ENCODE measurements at places on chromosomes 16 and 17.
A peak's percentile ranks its signal among the peaks of the same experiment; 100 is the strongest.

DNA sequence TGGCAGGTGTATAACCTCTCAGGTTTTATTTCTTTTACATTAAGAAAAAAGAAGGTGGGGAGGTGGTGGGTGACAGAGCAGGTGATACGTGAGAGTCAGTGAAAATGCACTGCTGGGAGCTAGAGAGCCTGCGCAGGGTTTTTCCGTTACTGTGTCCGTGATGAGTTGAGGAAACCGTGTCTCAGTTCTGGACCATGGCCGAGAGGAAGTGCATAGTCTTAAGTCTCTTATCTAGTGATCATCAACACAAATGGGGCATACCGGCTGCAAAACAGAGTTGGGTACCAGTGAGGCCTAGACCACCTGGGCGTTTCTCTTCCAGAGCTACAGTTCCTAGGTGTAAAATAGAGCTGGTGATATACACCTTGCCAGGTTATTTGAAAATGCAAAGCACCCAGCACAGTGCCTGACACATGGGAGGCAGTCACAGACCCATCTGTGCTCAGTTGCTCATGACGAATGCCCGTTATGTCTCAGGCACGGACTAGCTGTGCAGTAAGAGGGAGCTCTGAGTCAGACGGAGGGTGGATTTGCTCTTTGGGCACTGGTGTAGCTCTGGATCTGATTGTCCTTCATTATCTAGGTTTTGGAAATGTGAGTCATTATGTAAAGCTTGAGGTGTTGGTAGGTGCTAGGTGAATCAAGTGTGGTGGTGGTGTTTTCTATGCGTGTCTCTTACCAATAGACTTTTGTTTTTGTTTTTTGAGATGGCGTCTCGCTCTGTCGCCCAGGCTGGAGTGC, 60.9 kb downstream of the RPTOR start:
- peak; percentile 85 for DNase-seq

GRCh38 chr16:64158941-64159588, 962.8 kb downstream of the CDH11 start:
- DNase-seq, result no peak

- no peak for DNase-seq
These were observed 805 bp upstream of the ORAI3 start for GRCh38 chr16:30947859-30948666.

GRCh38 chr17:19328441-19329061, 34.0 kb downstream of the B9D1 start:
- no peak for DNase-seq
